ENCODE measurements at places on chromosomes 5 and 9.

DNA sequence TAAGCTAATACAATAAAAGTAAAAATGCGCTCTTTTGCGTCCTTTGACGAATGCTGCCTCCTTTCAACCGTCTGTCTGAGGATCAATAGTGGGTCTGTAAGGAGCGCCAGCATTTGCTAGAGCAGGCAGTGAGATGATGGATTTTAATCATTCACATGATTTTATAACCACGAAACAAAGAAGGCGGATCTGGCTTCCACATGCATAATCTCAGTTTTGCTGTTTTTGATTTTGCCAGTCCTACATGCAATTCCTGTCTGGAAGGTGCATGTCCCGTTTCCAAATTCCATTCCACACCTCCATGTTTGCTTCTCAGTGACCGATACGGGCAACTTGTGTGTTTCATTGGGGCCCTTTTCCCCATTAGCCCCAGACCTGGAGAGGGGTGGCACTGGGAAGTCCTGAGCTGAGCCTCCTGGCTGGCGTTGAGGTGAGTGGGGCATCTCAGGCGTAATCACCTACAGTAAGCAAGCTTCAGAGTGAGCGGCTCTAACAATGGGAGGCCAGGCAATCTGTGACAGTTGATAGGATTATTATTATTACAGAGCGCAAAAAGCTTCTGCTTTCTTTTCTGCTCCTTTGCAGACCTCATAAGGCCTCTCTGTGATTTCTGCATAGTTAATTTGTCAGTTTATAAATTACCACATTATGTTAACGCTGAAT lies 405.4 kb downstream of the ZSWIM6 start:
- no peak for DNase-seq

DNA sequence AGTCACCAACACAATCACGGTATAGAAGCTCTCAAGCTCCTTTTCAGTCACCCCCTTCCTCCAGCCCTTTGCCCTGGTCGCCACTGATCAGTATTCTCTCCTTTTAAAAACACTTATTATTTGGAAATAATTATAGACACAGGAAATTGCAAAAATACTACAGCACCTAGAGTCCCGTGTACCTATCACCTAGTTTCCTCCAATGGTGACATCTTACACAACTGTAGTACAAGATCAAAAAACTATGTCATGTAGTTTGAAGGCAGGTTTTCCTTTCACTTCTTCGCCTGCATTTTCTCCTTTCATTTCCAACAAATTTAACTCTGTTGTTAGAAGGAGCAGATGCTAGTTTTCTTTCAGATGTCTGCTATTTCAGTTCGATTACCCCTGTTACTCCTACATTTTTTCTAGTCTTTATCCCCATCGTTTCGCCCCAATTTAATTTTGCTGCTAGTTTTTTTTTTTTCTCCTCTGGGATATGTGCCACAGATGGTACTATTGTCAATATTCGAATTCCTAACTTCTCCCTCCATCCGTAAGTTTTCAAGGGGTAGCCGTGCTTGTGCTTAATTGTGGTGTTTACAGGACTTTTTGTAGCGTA lies 612 bp upstream of the ATG10 start:
- peak; percentile 16 for DNase-seq

GRCh38 chr5:74382123-74382855 lies 258.2 kb downstream of the ENC1 start:
- no peak for DNase-seq

GRCh38 chr9:71737455-71737854 lies 30.9 kb downstream of the CEMIP2 start:
- DNase-seq, result no peak

GRCh38 chr5:91058575-91058974 lies 324.5 kb downstream of the ARRDC3 start:
- no peak for DNase-seq

DNA sequence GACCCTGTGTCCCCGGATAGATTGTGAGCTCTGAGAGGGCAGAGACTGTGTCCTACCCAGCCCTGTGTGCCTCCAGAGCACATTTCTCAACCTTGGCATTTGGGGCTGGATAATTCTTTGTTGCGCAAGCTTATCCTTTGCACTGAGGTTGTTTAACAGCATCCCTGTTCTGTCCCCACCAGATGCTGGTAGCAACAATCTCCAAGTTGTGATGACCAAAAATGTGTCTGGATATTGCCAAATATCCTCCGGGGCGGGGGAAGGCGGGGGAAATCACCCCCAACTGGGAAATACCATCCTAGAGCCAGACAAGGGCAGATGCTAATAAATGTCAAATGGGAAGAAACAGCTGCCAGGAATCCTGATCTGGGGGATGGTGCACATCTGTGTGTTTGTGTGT lies 24.0 kb upstream of the TNIP1 start:
- no peak for DNase-seq

- peak; percentile 81 for DNase-seq
Observed at GRCh38 chr5:1633605-1634336, 110.0 kb upstream of the LPCAT1 start.

DNA sequence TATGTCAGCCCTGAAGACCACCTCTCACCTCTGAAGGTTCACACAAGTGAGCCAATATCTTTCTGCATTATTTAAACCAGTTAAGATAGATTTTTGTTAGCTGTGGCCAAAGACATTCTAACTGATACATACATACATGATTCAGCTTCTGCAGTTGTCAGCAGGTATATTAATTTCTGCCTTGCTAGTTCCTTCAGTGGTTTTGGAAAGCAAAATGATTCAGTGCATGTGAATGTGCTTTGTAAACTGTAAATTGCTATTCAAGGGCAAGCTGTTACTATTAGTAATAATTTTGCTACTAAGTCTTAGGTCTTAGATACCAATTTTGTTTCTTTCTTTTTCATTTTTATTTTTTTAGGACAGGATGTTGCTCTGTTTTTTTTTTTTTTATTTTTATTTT lies 89.2 kb upstream of the ERBIN start:
- no peak for DNase-seq

- no peak for DNase-seq
Observed at GRCh38 chr5:139763280-139763929, 32.2 kb upstream of the PSD2 start.

DNA sequence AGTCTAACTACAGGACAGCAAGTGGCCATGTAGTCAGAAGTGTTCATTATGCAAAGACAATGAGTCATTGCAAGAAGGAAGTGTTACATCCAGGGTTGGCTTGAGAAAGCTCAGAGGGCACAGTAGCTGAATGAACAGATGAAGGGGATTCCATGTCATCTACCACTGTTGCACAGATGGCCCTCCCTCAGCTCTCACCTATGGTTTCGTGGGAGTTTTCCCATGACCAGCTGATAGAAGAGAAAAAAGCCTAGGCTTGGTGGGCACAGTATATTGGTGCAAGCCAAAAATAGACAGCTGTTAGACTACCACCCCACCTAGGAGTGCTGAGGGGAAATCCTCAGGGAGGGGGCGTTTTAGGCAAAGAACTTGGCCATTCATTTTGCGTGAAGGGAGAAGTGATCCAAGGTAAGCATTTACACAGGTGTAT lies 217.0 kb downstream of the DMRT2 start:
- DNase-seq, result no peak

- DNase-seq, result no peak
Observed at GRCh38 chr5:179191506-179192184, 131.5 kb downstream of the ZNF354C start.

DNA sequence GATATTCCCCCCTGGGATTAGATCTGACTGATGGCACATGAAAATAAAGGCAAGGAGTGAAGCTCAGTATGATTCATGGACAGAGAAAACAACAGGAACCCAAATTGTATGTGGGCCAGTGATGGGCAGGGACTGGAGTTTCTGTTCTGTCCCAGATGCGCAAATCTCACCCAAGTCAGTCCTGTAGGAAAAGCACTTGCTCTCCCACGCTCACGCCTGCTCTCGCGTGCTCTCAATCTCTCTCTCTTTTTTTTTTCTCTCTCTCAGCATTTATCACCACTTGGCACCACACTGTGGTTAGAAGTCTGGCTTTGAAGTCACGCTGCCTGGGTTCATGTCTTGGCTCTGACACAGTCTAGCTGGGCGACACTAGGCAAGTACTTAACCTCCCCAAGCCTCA lies 106.5 kb upstream of the LRRTM2 start:
- DNase-seq, result peak; percentile 28

DNA sequence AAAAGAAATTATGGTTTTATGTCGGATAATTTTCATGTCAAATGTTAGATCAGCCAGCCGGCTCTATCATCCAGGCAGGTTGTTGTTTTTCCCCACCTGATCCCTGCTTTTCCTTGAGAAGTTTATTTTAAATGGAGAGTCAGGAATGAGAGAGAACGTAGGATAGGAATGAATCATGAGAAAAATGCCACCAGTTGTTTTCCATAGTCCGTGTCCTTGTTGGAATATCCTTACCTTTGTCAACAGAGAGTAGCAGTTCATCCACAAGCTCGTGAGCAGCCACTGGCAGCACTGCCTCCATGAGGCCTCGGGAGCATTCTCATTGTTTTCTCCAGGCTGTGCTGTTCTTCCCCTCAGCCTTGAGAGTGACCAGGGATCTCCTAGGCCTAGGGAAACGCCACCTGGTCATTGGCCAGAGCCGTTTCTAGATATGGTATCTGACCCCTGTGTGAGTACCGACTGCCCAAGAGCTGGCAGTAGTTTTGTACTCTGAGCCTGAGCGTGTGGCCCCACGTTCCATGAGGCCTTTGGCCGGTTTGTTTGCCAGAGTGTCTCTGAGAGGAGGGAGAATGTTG lies 293.3 kb downstream of the FANCC start:
- DNase-seq, result no peak

DNA sequence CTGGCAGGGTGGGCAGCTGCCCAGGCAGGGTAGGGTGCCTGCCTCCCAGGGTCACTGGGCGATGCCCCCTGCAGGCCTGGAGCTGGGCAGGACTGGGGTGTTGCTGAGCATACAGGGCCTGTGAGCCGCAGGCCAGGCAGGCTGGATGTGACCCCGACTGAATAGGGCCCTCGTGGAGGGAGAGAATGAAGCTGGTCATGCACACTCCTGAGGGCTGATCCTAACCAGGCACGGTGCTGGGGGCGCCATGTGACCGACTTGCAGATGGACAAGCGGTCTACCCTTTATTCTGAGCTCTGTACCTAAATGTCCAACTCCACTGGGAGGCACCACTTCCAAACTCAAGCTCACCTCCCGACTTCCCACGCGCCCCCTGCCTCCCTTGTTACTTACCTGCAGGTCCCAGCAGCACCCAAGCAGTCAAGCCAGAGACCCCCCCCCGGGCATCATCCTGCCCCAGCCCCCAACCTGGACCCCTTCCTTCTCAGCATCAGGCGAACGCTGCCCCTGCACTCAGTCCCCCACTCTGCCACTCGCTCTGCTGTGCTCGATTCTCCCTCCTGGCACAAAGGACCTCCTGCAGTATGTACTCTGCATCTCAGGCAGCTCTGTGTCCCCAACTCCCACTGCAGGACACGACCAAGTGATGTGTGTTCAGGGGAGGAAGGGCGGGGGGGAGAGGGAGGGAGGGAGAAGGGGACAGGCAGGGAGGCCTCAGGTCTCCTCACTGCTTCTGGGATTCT lies 76.8 kb upstream of the PHYKPL start:
- no peak for DNase-seq

- no peak for DNase-seq
Observed at GRCh38 chr9:84322828-84323227, 17.7 kb downstream of the SLC28A3 start.

GRCh38 chr9:94805585-94805984 lies 79.1 kb downstream of the AOPEP start:
- DNase-seq, result no peak

- DNase-seq, result no peak
Observed at GRCh38 chr5:82465235-82465634, 187.1 kb upstream of the RPS23 start.

GRCh38 chr5:154243736-154244135 lies 53.2 kb downstream of the GALNT10 start:
- no peak for DNase-seq

DNA sequence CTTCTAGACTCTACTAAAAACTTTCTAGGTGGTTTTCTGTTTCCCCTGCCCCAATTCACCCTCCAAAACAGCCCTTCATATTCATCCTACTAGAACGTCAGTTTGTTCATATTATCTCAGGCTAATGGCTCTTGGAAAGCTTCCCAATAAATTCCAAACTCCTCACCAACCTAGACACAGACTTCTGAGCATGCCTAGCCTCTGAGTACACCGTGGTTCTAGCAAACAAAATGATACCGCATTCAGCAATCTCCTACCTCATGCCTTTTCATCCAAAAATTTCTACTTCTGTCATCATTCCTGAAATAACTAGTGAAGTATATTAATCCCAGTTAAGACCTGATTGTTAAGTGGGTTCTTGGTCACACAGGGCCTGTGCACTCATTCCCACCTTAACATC lies 46.5 kb upstream of the NR5A1 start:
- DNase-seq, result no peak

GRCh38 chr9:98191671-98192502 lies 550 bp downstream of the CORO2A start:
- DNase-seq, result peak; percentile 62

GRCh38 chr9:90156318-90156717 lies 486.3 kb downstream of the DIRAS2 start:
- DNase-seq, result no peak

DNA sequence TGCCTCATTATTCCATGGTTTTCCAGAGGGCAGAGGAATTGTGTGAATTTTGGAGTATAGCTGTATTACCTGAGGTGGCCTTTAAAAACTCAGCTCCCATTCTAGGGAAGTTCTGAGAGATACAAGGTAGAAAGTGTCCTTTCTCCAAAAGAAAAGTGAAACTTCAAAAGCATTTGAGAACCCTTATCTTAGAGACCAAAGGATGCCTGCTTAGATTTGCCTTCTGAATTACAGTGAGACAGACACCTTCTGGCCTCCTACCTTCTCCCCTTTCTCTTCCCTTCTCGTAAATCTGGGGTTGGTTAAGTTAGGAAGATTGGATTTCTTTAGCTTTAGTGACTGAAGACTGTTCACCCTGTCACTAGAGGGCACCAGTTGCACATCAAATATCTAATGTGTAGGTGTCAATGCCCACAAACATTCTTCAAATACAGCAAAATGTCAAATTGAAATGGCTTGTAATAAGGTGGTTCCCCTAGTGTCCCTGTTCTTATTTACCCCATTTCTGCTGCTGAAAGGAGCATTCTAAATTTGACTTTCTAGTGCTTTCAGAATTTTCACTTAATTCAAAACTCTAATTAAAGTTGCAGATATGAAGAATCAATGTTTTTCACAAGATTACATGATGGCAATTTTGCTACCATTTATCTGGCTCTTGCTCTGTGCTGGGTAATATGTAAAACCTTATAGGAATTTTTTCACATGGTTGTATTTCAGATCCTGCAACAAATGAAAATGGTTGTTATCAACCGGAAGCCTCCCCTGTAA lies 46.7 kb downstream of the PRRC1 start:
- DNase-seq, result peak; percentile 59

DNA sequence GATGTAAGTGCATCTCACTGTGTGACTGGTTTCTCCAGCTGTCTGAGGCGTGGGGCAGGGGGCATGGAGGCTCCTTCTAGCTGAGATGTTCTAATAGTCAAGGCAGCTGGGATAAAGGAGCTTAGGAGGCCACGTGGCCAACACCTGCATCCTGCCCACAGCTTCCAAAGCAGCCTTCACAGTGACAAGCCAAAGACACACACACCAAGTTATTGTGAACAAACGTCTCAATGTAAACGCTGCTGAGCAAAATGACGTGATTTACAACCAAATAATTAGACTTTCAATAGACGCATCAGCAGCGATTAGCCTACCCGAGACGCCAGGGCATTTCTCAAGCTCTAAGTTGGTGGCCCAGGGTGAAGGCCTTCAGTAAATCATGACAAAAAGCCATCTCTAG lies 23.2 kb upstream of the SLC25A51 start:
- DNase-seq, result no peak

Data from CD4-positive, alpha-beta T cell treated with Interleukin-6 for 4 hours (primary cell).